ENCODE measurements at places on chromosomes 7 and 10. TPM values are rescaled to one million over a fixed set of nuclear protein-coding genes. Genes with fewer than 3 reads are reported as not detected.
A peak's percentile ranks its signal among the peaks of the same experiment; 100 is the strongest.

Gene PRKG1
- not detected for polyA plus RNA-seq

DNA sequence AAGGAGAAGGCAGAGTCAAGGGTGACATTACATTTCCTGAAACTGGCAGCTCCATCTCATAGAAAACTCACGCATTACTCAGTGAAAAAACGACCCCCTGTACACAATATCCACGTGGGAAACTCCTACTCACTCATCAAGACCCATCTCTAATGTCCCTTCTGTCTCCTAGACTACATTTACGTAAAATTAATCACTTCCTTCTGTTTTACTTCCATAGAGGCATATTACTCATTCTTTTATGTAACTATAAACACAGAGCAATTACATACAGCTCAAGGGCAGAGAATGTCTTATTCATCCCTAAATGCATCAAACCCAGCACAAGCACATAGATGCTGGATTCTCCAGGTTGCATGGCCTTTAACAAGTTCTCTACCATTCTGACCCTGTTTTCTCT is 281.8 kb downstream of the KCNMA1 start:
- DNase-seq: no peak

Gene HABP2
- not detected for polyA plus RNA-seq

- DNase-seq: no peak
Measured at GRCh38 chr10:116737627-116738327, 4.6 kb downstream of the HSPA12A start.

Gene SLC26A5
- polyA plus RNA-seq: not detected

DNA sequence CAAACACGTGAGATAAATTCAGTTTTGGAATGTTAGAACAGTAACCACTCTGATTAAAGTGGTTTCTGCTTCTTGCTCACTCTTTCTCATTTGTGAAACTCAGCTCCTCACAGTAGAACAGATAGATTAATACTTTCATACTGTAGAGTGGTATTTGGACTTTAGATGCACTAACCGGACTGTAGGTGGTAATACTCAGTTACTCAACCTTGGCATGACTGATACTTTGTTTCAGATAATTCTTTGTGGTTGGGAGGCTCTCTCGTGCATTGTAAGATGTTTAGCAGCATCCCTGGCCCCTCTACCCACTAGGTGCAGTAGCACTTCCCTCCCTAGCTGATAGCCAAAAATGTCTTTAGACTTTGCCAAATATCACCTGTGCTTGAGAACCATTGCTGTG is 37.6 kb downstream of the MCU start:
- DNase-seq: no peak

Gene BRAT1
- polyA plus RNA-seq: 57.5 TPM

Gene TAS2R41
- polyA plus RNA-seq: not detected

- peak; percentile 90 for DNase-seq
Measured at GRCh38 chr10:130109796-130110245, 809 bp downstream of the C10orf143 start.

Gene TMEM140
- 3.6 TPM for polyA plus RNA-seq

DNA sequence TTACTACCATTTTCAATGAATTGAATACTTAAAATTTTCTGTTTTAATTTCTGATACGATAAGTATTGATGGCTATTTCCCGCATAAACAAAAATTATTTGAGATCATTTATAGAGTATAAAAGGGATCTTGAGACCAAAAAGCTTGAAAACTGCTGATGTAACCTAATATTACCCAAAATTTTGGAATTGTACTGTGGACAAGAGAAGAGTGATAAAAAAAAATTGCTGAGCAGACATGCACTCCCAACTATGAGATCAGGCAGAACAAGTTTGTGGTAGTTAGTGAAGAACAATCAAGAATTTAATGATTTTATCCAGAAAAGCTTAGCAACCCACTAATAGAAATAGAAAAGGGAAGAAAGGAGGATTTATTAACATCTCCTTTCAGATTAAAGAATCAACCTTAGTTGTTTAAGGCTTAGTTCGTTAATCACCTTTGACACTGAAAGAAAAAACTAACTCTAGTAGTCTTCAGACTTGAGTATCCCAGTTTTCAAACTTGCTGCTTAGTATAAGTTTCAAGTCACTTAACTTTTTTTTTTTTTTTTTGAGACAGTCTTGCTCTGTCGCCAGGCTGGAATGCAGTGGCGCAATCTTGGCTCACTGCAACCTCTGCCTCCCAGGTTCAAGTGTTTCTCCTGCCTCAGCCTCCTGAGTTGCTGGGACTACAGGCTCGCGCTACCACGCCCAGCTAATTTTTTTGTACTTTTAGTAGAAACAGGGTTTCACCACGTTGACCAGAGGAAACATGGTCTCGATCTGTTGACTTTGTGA is 50.6 kb upstream of the ZC3HAV1 start:
- DNase-seq: no peak

DNA sequence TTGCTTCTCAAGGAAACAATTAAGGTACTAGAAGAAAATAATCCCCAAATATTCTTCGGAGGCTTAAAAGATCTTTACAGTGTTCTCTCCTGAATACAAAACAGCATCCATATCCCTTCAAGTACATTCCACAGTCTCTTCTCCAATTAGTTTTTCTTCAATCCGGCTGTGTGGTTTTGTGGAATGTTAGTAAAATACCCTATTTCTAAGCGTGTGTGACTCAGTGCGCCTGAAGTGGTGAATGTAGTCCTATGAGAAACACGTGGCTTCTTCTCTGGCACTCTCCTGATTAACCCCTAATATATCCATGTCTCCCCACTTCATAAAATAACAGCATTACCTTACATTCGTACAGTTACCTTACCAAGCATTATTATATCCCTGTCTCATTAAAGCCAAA is 570.2 kb downstream of the ARL4A start:
- no peak for DNase-seq

GRCh38 chr7:34057956-34058355 is 152.6 kb downstream of the BMPER start:
- DNase-seq: no peak

Gene CALHM1
- polyA plus RNA-seq: 0.06 TPM

Gene PHKG1
- polyA plus RNA-seq: 2.1 TPM

Gene CALD1
- polyA plus RNA-seq: 0.04 TPM

Gene FBXW4
- 86.2 TPM for polyA plus RNA-seq

DNA sequence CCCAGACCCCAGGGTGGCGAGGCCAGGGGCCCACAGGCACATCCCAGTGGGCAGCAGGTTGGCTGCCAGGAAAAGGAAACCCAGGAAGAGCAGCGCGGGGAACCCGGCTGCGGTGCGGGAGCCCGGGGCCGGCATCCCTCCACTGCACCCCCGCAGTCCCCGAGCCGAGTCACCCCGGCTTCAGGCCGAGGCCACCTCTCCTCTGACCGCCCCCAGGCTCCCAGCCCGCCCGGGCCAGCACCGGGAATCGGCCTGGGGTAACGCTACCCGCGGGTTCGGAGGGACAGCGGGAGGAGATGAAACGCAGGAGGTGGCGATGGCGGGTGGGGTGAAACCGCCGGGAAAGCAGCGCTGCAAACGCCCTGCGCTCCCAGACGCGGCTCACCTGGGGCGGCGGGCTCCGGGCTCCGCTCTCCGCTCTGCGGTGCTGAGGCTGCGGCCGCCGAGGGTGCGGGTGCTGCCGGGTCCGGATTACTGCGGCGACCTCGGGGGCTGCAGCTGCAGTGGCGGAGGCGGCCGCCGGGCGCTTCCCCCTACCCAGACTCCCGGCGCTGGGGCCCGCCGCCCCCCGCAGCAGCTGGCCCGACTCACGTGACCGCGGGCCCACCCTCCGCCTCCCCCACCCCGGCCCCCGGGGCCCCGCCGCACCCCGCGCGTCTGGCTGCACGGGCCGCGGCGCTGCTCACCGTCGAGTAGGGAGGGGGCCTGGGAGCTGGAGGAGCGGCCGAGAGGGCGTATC is at the start of gene SCRN1:
TSS of gene SCRN1 (minus strand) at position 545 of the 739 bp plus-strand sequence. CDS start 20,734 bp downstream, outside the sequence.
- peak; percentile 73 for DNase-seq

GRCh38 chr10:43595739-43596298 is 10.4 kb upstream of the ZNF485 start:
- peak; percentile 17 for DNase-seq

GRCh38 chr10:33556103-33556502 is 221.6 kb upstream of the NRP1 start:
- DNase-seq: no peak

Gene BTBD16
- polyA plus RNA-seq: not detected

GRCh38 chr10:18350340-18350739 is 210.1 kb downstream of the CACNB2 start:
- no peak for DNase-seq

- DNase-seq: no peak
Measured at GRCh38 chr10:31479752-31480151, 160.7 kb downstream of the ZEB1 start.

Data from B cell (primary cell).